ENCODE measurements at places on chromosomes 11 and 22.

GRCh38 chr11:119100994-119101758, 477 bp downstream of the DPAGT1 start:
- DNase-seq: no peak

DNA sequence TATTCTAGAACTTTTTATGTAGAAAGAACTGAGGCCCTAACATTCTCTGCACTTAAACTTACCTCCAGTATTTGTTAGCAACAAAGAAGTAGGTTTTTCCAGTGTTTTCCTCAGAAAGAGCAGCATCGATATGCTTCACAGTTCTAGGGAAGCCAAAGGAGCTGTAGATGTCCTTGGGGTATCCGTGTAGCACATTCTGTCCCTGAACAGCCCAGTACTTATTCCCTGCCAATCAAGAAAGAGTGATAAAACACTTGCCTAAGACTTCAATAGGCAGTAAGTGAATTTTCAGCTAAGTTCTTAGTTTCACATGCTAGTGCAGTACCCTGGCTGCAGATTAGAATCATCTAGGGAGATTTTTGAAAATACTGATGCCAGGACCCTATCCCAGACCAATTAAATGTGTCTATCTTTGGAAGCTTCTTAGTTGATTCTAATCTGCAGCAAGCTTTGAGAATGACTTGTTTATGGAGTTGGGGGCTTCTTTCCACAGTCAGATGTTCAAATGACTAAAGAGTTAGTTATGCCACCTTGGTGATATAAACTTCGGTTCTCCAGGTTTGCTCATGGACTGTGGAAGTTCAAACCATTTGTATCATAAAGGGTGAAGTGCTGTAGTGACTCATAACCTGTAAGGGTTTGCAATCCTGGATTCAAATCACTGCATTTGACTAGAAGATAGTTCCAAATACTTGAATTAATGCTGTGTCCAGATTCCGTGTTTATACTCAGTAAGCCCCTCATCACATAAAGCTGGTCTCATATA, 6.5 kb downstream of the MMP1 start:
- DNase-seq: no peak

DNA sequence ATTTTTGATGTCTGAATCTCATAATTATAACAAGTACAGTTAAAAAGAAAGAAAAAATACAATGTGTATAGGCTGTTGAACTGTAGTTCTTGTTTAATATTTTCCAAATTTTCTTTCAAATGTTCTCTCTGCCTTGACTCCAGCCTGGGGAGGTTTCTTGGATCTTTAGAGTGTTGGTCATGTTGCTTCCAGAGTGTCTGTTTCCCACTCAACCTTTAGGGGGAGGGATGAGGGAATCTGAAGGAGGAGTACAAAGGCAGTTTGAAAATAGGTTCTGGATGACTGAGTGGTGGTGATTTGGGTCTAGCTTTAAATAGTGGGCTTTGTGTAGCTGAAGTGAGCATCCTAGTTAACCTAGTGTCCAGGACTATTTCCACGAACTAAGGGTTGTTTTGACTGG, 2.0 kb downstream of the CTNND1 start:
- DNase-seq: no peak

DNA sequence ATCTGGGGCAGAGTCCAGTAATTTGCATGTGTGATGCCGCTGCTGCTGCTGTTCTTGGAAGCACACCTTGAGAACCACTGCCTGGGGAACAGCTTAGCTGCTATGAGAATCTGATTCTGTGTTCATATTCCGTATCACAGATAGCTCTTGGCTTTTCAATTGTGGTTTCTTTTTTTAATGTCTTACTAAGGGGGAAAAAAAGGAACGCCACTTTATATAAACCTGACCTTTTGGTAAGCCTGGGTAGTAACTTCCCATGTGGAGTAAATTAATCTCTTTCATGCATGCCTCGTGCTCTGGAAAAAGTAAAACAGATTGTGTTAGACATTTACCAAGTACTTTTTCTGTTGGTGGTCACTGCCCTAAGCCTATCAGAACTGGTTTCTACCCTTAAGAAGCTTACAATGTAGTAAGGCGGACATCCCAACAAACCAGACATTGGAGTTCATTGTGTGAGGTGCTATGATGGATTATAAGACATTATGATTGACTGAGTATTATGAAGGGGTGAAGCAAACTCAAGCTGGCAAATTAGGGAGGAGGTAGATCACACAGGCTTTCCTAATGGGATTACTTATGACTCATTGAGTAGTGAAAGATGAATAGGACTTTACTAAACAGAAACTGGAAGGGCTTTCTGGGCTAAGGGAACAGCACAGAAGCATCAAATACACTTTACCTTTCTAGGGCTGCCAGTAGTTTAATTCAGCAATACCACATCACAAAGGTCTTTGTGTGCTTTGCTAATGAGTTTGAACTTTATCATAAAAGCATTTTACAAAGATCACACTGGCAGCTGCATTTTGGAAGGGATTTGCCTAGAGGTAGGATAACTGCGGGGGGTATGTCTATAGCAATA, 64.7 kb downstream of the MAML2 start:
- no peak for DNase-seq

DNA sequence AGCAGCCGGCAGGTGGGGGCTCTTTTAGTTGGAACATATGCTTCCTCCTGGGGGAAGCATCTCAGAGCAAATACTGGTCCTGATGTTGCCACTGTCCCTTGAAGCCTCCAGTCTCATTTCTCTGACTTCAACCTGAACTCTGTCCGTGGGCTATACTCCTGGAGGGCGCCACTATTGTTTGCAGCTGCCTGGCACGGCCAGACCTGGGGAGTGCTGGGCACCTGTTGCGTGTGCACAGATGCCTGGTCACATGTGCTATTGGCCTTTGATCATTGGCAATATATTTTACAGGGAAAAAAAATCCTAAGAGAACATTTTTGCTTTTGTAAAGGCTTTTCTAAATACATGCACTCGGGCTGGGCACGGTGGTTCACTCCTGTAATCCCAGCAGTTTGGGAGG, 18.2 kb downstream of the LHFPL7 start:
- DNase-seq: no peak

DNA sequence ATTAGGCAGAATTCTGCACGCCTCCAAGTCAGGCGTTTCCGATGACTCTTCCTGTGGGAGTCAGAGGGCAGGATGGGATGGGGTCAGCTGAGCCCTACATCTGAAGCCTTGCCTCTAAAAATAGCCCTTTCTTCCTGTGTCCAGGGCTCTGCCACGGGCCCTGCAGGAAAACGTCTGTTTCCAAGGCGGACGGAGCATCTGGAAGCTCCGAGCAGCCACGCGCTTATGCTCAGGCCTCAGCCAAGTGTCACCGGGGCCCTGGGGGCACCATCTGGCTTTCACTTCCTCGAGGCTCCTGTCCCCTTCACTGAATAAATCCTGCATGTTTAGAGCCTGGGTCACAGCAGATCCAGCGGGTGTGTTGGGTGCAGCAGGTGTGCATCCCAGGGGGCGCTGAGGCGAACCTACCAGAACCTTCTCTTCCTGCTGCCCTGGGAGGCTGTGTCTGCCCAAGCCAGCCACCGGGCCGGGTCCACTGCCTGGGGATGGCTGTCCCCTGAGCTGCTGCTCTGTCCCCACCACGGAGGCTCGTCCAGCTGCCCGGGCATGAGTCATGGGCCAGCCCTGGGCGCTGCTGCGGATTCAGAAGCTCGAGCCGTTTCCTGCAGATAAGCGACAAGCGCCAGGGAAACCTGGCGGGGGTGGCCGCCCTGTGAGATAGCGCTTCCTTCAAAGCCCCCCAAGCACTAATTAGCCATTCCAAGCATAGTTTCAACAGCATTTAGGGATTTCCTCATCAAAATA, 32.0 kb upstream of the LINC01488 start:
- no peak for DNase-seq

DNA sequence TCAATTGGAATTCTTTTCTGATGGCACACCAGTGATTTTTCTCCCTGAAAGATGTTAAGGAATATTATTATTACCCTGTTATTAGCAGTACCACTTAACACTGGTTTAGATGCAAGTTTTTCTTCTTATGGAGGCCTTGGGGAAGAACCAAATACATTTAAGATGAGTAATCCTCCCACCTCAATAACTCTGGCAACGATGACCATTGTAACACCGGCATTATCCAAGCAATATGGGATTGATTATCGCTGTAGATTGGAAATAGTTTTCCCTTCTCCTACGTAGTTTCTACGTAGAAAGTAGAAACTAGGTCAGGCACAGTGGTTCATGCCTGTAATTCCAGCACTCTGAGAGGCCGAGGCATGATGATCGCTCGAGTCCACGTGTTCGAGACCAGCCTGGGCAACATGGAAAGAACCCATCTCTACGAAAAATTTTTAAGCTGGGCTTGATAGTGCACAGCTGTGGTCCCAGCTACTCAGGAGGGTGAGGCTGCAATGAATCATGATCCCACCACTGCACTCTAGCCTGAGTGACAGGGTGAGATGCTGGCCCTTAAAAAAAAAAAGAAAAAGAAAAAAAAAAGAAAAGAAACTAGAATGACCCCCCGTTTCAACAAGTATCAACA, 45.5 kb downstream of the PACSIN2 start:
- no peak for DNase-seq
